Stimulated activated CD4-positive, alpha-beta T cell treated with anti-CD3 and anti-CD28 coated beads, Interleukin-1b, Interleukin-23, amount 100 ng/mL, for 48 hours (primary cell): ENCODE measurements at places on chromosomes 7 and 10.

DNA sequence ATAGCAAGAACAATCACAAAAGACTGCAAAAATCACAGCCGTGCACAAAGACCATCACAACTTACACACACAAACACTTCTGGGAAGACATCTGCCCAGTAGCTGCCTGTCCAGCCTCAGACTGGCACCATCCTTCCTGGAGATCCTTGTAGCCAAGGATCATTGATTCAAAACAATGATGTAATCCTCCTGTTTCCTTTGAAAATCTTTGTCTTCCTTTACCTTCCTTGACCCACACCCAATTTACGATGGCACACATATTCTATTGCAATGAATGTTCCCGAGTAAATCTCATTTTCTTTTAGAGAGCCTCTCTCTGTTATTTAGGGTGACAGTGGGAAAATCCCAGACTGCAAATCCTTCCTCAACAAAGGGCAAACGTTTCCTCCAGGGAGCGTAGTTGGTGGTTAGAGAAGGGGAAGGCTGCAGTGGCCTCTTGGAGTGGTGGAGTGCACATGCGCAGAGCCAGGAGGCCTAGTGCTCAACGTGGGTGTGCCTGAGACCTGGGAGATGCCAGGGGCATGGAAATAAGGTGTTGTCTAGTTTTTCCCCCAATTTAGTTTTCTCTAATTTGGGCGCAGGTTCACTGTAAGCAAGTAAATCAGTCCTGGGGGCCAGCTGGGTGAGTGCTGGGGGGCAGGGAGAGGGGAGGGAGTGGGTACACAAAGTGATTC is 3.1 kb upstream of the INPP5A start:
- no peak for DNase-seq

DNA sequence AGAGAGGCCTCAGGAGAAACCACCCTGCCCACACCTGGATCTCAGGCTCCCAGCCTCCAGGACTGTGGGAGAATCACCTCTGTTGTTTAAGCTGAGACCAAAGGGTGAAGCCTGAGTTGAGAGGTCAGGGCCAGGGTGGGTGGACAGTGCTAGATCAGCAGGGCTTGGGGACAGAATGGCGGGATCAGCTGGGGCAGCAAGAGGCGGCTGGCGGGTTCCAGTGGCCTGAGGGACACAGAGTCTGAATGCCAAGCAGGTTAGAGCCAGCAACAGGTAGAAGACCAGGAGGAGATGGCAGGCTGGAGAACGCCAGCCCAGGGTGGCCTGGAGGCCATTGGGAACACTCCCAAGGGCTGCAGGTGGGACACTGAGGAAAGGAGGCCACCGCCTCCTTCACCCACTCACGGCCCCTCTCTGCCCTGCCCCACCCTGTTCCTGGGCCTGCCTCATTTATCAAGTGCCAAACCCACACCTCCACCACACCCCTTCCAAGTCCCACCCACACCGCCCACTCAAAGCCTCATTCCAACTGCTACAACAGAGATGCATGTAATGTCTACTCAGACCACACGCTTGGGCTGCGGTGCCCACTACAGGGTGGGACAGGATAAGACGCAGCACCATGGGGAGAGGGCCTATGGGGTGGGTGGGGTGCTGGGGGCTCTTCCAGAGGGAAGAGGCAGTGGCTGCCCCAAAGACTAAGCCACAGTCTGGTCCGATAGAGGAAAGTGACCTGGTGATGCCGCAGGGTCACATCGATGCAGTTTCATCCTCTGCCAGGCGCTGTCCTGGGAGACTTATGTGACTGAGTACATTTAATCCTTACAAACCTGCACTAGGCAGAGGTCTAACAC is 173.9 kb downstream of the TNS3 start:
- DNase-seq = no peak

DNA sequence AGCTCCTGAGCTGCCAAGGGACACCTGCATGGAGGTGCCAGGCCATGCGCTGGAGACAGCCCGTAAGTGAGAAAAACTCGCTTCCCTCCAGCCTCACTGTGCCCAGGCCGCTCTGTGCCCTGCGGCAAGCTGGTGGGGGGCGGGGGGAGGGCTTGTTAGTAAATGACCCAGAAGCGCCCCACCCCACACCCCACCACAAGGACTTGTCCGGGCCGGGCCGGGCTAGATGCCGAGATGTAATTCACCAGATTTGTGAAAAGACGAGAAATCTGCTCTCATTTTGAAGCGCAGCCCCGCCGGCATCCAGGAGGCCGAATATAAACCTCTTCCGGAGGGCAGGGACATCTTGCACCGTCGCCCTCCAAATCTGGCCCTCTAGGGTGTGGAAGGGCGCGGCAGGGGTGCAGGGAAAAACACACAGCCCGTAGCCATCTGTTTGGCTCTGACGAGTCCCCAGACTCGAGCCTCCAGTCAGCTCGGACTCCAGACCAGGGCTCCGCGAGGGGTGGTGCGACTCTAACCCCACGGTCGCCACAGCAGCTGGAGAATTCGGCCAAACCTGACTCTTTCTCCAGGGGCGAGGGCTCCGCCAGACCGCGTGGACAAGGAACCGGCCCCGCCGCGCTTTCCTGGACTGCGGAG is 14.8 kb downstream of the TLX1 start:
- DNase-seq = no peak

GRCh38 chr7:152673897-152674296 is 2.0 kb downstream of the XRCC2 start:
- no peak for DNase-seq

- DNase-seq = no peak
These were observed 41.6 kb upstream of the FHIP2A start for GRCh38 chr10:114779803-114780576.

DNA sequence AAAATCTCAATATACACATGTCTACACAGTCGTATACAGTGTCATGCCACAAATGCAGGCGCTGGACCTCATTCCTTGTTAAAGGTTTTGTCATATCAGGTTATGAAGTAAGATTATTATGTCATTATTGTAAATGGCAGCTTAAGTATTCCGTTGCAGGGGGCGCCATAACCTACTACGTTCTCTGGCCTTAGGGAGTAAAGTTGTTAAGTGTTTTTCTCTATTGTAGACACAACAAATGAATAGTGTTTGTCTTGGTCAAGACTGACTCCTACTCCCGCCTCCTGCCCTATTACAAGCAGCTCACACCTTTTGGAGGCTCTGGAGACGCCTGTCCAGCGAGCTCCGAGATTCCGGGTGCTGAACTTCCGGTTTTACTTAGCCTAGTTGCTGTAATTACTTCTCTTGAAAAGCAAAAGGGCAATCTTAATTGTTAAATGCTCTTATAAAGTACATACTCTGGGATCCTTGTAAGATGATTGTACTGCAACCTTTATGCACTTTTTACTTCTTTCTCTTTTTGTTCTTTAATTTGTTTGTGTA is 994 bp downstream of the GATAD1 start:
- DNase-seq = peak; percentile 39

- DNase-seq = no peak
These were observed 15.1 kb downstream of the STEAP4 start for GRCh38 chr7:88291398-88292173.

DNA sequence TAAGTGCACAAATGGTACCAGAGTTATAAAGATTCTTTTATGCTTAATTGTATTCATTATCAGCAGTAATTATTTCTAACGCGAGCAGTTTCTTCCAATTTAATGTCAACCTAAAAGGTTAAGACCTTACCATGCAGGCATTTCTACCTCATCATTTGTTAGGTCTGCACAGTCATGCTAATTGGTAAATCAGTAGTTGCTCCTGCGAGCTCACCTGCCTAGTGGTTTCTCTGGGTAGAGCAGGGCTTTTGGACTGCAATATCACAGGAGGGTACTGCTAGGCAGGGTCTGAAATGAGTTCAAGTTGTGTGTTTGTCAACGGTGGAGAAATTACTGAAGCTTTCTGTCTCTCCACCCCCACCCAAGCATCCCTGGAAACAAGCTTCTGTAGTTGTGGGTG is 558.5 kb upstream of the MGMT start:
- no peak for DNase-seq

DNA sequence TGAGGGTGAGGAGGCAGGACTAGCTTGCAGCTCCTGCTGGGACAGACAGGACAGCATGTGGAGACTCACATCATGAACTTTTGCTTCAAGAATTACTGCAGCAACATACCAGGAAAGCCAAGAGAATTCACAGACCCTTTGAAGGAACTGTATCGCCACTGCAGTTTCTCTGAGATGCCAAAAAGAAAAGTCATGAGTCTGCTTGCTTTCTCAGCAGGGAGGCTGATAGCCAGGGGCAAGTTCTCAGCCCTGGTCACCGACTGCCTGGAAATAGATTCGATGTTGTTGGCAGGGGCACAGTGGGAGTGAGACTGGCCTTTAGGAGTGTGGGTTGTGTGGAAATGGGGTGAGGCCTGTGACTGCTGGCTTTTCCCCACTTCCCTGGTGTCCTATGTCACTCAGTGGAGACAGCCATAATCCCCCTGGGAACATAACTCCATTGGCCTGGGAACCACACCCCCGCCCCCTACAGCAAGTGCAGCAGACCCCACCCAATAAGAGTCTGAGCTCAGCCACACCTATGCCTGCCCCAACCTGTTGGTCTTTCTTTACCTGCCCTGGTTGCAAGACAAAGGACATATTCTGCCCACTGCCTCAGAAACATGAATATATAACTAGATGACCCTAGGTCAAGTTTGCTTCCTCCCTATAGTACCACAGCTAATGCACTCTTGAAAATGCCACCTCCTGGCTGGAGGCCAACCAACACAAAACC is 1.6 kb upstream of the SAMD9 start:
- no peak for DNase-seq

DNA sequence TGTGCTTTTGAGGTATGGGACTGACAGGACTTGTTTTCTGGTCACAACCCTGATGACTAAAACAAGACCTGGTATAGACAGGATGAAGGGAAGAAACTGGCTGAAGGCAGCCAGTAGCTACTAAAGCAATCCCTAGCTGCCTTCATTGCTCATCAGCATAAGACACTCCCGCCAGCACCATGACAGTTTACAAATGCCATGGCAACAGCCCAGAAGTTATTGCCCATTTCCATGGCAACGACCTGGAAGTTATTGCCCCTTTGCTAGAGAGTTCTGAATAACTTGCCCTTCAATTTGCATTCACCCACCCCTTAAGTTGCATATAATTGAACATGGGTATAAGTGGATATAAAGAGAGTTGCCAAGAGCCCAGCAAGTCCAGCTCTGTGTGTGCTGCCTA is 169.6 kb upstream of the FAM171A1 start:
- no peak for DNase-seq

DNA sequence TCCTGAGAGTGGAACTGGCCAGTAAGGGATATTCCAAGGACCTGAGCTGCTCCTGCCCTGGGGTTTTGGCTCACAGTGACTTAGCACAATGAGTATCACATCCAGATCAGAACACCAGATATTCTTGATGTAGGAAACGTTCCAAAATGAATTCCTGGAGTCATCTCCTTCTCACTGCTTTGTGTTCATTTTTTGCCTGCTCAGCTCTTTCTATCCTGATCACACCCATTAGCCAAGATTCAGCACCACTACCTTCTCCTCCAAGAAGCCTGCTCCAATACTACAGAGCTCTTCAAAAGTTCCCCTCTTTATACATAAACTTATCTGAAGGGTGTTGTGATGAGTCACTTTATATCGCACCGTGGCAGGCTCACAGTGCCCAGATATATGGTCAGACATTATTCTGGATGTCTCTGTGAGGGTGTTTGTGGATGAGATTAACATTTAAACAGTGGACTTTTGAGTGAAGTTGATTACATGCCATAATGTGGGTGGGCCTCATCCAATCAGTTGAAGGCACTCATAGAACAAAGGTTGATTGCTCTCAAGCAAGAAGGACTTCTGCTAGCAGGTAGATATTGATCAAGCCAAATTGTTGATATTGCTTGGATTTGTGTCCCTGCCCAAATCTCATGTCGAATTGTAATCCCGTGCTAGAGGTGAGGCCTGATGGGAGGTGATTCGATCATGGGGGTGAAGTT is 1155.2 kb upstream of the AUTS2 start:
- no peak for DNase-seq

DNA sequence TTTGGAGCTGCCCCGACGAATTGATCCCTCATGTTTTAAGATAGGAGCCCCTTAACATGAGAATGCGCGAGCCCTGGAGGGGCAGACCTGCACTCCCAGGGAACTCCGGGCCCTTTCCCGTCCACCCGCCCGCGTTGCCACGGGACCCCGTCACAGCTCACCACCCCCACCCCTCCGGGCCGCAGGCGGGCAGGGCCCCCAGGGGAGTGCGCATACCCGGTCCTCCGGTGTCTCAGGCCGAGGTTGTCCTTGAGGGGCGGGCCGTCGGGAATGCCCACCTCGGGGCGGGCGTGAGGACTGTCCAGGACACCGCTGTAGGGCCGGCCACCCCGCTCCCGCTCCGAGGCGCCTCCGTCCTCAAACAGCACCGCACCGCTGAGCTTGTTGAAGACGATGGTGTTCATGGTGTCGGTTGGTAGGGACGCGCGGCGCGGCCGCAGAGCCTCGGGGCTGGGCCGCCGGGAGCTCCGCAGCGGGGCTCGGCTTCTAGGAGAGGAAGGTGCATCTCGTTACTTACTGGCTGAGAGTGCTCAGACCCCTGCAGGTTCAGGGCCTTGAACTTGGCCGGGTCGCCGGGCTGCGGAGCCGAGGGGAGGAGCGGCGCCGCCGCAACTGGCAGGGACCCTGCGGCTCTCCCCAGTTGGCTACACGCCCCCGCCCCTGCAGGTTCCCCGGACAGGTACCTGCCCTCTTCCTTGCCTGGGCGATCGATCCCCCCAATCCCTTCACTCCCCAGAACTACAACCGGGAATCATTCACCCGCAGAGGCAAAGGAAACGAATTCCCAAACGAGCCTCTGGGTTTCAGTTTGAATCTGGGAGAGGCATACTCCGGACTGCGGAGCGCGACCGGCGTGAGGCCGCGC is 2.4 kb downstream of the MKX start:
- peak; percentile 24 for DNase-seq

DNA sequence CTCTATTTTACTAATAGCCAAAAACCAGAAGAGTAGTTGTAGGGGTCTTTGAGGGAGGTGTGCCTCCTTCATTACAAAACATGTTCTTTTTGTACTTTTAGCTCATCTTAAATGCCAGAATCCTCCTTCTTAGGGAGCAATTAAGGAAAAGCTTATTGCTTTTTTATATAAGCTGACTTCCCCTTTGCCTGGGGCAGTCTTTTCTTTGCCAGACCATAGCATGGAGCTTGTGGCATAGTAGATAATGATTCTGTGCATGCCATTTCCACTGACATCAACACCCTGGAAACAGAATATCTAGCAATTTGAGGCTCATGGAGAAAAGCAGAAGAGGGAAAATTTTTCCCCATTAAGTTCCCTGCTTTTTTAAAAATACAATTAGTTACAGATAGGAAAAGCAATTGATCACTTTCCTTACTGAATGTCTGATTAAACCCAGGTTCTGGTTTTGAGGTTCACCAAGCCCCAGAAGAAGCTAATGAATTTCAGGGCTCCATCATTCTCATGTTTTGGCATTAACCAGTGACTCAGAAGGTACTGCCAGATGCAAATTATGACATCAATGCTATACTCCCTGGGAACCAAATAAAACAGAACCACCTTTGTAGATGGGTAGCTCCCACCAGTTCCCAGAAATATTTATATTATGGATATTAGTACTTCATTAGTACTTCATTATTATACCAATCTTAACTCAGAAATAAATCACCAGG is 410.6 kb downstream of the KCNMA1 start:
- DNase-seq = no peak

- peak; percentile 2 for DNase-seq
These were observed 26.1 kb upstream of the CCNJ start for GRCh38 chr10:96017191-96017687.
